ENCODE measurements at places on chromosomes 11 and 22.

DNA sequence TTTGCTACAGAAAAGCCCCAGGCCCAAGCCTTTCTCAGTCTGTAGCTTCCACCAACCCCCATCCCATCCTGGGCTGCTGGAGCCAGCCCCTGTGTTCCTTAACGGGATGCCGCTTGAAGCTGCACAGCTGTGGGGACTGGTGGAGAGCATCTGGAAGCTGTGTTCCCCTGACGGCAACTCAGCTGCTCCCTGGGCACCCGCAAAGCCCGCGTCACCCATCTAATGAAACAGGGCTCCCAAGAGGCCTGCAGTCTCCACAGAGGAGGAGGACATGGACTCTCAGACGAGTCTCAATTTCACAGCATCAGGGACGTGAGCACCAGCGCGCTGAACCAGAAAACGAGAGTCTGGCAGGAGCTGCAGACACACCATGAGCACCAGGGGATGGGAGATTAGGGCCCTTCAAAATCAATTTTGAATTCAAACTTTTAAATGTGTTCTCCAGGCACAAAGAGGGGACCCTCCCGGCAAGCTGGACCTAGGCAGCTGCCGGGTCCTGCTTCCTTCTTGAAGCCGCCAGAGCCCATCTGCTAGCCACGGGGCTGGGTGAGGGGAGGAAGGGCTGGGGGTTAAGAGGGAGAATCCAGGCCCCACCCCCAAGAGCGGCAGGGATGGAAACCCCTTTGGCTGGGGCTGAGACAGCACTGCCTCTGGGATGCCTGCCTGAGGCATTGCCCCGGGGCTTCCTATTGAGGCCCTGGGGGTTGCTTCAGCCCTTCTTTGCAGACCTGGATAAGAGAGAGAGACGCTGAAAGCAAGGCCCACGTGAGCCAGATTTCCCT is 21.0 kb downstream of the LMO1 start:
- H3K4me3 ChIP-seq: no peak overlapping the region
- no peak overlapping the region for H3K27ac ChIP-seq
- H3K27me3 ChIP-seq: no peaks in the 10 kb centered on the region
- DNase-seq: no peak

DNA sequence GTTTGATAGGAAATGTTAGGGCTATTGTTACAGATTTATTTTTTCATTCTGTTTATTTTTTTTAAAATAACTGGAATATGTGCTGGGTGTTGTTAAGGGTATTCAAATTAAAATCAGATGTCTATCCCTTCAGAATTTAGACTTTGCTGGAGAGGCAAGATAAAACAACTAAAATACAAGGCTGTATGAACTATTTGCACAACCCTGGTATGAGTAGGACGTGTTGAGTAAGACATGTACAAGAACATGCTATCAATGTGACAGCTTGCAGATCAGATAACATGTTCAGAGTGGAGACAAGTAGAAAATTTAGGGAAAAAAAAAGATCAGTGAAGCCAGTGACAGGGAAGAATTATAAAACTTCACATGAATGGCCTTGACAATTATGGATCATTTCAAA is 853.5 kb downstream of the METTL15 start:
- H3K27ac ChIP-seq: no peak overlapping the region
- no peaks in the 10 kb centered on the region for H3K36me3 ChIP-seq
- no peaks in the 10 kb centered on the region for H3K4me1 ChIP-seq
- no peaks in the 10 kb centered on the region for H3K27me3 ChIP-seq

DNA sequence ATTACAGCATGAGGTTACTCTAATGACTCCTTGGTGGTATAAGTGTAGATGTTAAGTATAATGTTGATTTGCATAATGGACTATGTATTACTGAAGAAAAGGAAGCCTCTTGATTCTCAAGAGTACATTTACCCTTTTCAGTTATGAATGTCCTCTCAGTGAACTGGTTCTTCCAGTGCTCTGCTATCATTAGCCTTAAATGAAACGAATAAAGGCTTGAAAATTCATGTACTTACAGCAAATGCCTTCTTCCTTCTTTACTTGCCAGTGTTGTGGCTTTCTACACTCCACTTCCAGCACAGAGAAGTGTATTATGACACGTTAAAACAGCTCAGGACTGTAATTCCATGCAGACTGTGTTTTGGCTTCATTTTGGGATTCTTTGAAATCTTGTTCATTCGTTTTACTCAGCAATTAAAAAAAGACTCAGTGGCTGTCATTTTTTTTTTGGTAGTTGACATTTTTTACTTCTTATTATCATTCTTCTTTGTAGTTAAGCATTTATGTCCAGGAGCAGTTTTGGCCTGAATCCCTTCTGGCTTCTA is 96.9 kb downstream of the MTMR3 start:
- no peaks in the 10 kb centered on the region for H3K27me3 ChIP-seq

- DNase-seq: no peak
- H3K36me3 ChIP-seq: no peaks in the 10 kb centered on the region
- H3K27me3 ChIP-seq: no peaks in the 10 kb centered on the region
- no peaks in the 10 kb centered on the region for H3K4me1 ChIP-seq
- H3K4me3 ChIP-seq: no peak overlapping the region
- H3K27ac ChIP-seq: no peak overlapping the region
Observed at GRCh38 chr11:92137747-92138146, 86.9 kb upstream of the FAT3 start.

GRCh38 chr11:81030186-81030585 is 1589.4 kb upstream of the TENM4 start:
- H3K27ac ChIP-seq: no peak overlapping the region
- H3K4me1 ChIP-seq: no peaks in the 10 kb centered on the region
- no peak for DNase-seq
- H3K27me3 ChIP-seq: no peaks in the 10 kb centered on the region
- H3K4me3 ChIP-seq: no peak overlapping the region
- no peaks in the 10 kb centered on the region for H3K36me3 ChIP-seq

DNA sequence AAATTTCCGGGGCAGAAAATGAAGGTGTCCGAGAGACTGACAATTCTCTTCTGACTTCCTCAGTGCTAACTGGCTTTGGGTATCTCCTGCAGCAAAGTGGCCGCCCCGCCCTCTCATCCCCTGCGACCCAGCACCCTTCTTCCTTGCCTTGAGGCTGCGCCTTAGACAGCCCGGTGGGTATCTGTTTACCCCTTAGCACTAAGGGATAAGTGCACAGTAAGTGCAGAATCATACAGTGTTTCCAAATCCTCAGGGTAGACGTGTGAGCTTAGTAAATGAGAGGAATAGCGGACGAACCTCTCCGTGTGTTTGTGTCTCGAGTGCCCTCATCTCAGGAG is 368 bp upstream of the CHORDC1 start:
- H3K4me3 ChIP-seq: peak overlapping the region; percentile 90
- H3K27ac ChIP-seq: no peak overlapping the region
- peaks cover 2% of the 10 kb centered on the region for H3K4me1 ChIP-seq
- no peaks in the 10 kb centered on the region for H3K27me3 ChIP-seq

DNA sequence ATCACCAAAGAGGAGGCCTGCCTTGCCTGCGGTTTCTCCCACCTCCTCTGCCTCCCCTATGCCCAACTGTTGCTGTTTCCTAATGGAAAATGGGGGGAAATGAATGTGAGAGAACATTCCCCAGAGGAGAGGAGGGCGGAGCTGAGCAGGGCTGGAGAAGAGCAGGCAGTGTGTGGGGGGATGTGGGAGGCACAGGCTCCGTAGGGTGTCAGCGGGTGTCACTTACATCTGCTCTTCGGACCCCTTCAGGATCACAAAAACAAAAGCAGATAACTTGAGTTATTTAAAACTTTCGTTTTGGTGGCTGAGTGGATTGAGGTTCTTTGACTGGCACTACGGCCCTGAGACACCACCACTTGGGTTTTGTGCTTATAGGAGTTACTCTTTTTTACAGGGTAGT is 93.8 kb downstream of the CEP164 start:
- no peak overlapping the region for H3K27ac ChIP-seq
- no peaks in the 10 kb centered on the region for H3K36me3 ChIP-seq
- no peaks in the 10 kb centered on the region for H3K4me1 ChIP-seq

DNA sequence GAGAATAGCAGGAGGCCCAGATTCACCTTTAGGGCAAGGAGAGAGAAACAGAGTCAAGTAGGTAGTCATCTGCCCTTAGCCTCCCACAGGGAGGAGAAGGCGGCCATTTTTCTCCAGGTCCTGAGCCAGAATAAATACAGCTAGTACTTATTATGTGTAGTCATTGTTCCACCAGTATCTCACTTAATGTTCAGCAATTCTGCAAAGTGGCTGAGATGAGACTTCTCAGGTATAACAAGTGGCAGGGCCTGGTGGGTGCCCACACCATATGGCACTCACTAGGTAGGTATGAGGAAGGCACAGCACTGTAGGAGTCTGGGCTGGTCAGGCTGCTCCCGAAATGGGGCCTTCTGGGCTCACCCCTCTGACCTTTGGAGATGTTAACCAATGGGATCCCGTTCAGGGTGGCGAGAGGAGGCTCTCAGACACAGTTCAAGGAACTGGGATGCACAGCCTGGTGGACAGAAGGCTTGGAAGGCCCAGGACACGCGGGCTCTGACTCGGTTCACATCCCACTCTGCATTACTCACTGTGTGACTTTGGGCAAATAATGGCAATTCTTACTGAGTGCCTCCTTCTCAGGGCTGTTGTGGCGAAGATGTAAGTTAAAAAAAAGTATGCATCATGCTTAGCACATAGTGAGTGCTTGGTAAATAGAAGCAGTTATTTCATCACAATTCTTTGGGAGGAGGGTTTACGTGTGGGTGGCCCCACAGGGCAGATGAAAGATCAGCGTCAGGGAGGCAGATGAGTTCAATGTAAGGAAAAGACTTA is 25.1 kb downstream of the RTN4RL2 start:
- no peaks in the 10 kb centered on the region for H3K36me3 ChIP-seq
- no peak overlapping the region for H3K27ac ChIP-seq
- H3K4me3 ChIP-seq: no peak overlapping the region
- no peak for DNase-seq

- no peak for DNase-seq
- no peak overlapping the region for H3K4me3 ChIP-seq
- H3K27me3 ChIP-seq: no peaks in the 10 kb centered on the region
- H3K4me1 ChIP-seq: no peaks in the 10 kb centered on the region
- H3K27ac ChIP-seq: no peak overlapping the region
Observed at GRCh38 chr11:125468852-125469251, 27.2 kb downstream of the FEZ1 start.

- DNase-seq: peak; percentile 73
- peaks cover 35% of the 10 kb centered on the region for H3K4me1 ChIP-seq
- no peak overlapping the region for H3K27ac ChIP-seq
- H3K36me3 ChIP-seq: peaks cover 13% of the 10 kb centered on the region
Observed at GRCh38 chr22:23178512-23179254, 1.6 kb upstream of the BCR start.

- H3K4me3 ChIP-seq: no peak overlapping the region
- DNase-seq: peak; percentile 63
- H3K27me3 ChIP-seq: no peaks in the 10 kb centered on the region
- H3K27ac ChIP-seq: no peak overlapping the region
- H3K36me3 ChIP-seq: no peaks in the 10 kb centered on the region
Observed at GRCh38 chr11:111454561-111455192, 57.5 kb downstream of the BTG4 start.

DNA sequence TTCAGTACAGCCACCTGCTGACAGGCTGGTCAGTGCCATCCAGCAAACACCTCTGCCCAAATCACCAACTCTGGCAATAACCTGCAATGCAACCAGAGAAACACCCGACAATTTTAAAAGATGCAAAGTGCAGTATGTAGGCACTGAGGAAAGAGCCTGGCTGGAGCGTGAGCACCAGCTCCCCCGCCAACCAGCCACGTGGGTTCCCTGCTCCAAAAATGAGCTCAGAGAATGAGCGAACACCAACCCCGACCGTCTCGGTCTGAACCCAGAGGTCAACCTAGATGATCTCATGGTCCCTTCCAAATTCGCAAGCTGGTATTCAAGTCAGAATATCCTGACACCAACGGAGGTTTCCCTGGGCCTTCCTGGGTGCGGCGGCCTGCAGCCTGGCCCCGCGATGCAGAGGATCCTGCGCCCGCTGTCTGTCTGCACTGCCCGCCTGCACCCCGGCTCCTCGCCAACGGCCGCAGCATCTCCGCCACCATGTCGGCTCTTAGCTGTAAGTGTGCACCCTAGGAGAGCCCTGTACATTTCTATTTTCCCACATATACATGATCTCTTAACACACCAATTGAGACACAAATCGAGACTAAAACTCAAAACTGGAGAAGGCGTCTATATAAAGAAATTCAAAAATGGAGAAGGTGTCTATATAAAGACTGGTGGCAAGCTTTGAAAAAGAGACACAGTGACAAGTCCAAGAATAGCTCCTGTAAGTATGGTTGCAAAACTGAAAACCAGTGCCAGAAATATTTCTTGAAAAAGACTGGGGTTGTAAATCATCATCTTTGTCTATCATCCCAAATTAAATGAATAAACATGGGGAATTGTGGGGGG is 22.8 kb downstream of the TMEM184B start:
- H3K36me3 ChIP-seq: peaks cover 42% of the 10 kb centered on the region
- H3K4me1 ChIP-seq: no peaks in the 10 kb centered on the region
- no peak for DNase-seq
- no peak overlapping the region for H3K4me3 ChIP-seq
